ENCODE measurements at places on chromosomes 6 and 20.

DNA sequence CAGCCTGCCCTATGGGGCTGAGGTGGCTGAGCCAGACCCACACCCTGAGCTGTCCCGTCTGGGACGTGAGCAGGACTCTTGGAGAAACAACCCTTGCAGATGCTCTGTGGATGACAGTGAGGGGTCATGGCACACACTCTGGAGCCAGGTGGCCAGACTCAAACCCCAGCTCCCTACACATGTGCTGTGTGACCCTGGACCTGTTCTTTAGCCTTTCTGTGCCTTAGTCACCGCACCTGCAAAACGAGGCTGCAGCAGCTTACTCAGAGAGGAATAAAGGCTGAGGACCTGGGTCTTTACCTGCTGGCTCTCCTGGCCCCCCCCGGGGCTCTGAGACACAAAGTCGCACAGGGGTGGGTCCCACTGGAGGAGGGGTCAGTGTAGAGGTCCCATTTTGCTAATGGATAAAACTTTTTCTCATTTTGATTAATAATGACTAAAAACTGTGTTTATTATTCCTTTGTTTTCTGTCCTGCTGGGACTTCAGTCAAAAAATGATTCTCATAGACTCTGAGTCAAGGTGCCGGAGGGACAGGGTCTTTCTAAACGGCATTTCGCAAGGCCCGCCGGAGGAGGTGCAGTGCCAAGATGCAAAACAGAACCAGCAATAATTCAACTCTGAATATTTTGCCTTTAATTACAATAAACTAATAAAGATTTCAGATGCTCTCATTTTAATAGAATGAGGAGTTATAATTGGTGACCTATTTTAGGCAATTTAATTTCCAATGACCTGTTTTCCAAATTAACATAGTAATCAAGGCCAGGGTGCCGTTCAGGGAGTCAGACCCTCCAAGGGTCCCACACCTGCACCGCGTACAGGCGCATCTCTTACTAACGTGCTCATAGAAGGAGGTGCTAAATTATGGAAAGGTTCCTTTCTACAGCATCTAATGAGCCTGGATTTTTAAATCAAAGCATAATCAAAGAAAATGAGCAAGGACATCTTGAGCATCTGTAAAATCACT lies 62.4 kb downstream of the YTHDF1 start:
- no peak for DNase-seq

GRCh38 chr20:53847139-53847836 lies 223.1 kb downstream of the BCAS1 start:
- no peak for DNase-seq

GRCh38 chr6:134503585-134504281 lies 185.8 kb upstream of the SGK1 start:
- DNase-seq: no peak

DNA sequence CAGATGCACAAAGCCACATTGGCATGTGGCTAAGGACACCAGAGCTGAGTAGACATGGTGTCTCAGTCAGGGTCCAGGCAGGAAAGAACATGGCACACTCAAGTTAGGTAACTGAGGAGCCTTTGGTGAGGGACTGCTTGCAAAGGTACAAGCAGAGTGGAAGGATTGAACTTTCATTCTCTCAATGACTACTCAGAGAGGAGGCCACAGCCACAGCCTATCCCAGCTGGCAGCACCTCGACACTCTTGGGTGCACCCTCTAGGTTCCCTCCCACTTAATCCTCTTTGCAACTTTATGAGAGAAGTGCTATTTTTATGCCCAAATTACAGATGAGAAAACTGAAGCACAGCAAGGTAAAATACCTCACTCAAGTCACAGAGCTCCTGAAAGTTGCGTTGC lies 73.4 kb downstream of the ISM1 start:
- DNase-seq: no peak

GRCh38 chr6:44560458-44561059 lies 173.1 kb downstream of the CDC5L start:
- DNase-seq: no peak

GRCh38 chr20:19807191-19807945 lies 49.3 kb downstream of the RIN2 start:
- DNase-seq: no peak

- DNase-seq: no peak
Measured at GRCh38 chr20:15296422-15296821, 959.0 kb upstream of the FLRT3 start.

DNA sequence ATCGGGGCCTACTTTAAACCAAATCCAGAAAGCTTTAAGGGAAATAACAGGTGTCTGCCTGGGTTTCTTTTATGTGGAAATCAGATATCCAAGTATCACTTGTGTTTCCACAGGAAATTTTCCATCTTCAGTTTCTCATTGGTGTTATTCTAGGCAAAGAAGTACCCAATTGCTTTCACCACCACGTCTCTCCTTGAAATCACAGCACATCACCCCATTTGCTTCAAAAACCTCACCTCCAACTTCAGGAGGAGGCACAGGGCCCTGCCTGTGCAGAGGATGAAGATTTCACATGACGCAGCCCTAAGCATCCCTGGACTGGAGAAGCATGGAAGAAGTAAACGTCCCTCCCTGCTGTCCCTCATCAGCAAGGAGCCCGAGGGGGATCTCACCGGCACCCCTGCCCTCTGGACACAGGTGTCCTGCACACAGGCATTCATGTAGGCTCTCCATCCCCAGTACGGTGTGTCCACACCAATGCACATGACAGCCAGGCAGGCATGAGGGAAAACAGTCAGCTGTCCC lies 182.3 kb downstream of the TBXT start:
- DNase-seq: no peak

- DNase-seq: no peak
Measured at GRCh38 chr6:116389357-116389756, 18.6 kb downstream of the DSE start.

- DNase-seq: no peak
Measured at GRCh38 chr6:32759669-32760068, 3.7 kb downstream of the HLA-DQB2 start.

DNA sequence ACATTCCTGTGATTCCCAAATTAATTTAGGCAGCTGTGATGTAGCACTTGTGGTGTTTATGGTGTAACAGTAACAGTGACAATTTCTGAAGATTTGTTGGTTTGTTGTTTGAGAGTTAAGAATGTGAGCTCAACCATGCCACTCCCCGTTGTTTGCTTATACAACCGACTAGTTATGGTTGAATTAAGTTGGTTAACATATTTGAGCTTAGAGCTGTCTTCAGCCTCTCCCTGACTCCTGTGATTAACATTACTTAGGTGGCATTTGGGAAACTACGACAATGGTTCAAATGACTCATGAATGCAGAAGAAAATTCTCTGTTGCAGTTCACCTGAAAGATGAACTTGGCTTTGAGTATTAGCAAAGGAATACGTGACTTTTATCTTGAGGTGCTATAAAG lies 35.9 kb upstream of the PRL start:
- DNase-seq: no peak

DNA sequence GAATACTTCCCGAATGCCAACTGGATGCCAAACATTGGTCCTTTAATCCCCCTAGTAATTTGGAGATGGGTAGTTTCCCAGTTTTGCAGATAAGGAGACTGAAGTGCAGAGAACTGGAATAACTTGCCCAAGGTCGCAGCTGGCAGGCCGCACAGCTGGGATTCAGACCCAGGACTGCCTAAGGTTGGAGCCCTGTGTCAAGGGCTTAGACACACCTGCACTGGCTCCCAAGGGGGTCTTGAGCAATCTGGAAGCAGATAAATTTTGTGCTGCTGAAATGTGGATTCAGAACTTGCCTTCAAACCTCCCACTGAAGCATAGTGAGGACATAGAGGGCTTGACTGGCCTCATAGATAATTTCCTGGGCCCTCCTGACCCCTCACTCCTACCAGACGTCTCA lies 30.5 kb downstream of the FOXP4 start:
- DNase-seq: no peak

DNA sequence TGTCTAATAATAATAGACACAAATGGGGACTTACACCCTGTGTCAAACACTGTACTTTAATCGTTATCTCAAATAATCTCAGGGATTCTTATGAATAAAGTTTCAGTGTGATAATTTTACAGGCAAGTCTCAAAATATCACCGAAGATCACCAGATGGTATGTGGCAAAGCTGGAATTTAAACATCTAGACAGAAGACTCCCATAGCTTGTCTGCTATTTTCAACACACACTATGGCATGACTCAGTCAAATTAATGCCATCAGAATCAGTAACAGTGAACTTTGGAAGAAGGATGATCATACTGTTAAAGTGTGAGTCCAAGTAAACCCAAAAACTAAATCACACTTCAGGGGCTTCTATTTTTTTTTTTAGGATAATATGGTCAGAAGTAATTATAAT lies 867.6 kb upstream of the FLRT3 start:
- no peak for DNase-seq

GRCh38 chr6:2387445-2387844 lies 142.0 kb upstream of the GMDS start:
- DNase-seq: no peak

DNA sequence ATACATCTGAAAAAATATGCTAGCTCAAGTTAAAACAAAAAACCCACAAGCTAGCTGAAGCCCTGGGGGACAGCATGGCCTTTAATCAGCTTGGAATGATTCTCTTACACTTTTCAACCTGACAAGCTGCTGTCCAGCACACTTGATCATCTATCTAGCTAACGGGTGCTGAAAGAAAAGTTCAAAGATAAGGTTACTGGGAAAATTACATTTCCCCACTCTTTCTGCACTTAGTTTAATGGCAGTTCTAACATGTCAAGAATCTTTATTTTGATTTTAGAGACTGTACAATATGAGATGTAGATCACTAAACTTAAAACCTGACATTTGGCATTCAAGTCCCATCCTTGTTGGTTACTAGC lies 53.4 kb downstream of the STK4 start:
- DNase-seq: no peak

- DNase-seq: no peak
Measured at GRCh38 chr20:11850901-11851300, 66.8 kb upstream of the BTBD3 start.

DNA sequence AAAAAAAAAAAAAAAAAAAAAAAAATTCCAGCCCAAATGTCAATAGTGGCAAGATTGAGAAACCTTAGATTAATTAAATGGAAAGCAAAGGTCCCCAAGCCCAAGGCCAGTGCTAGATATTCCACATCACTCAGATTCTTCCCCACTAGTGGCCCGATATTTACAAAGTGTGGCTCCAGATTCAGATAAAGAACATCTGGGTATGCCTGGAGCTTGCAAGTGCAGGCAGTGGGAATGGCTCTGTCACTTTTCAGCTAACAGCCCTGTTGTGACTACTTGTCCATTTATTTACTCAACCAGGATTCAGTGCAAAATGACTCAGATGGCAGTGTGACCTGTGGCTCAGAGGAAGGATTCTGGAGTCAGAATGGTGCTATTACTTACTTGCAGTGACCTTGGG lies 8.2 kb upstream of the KCNB1 start:
- DNase-seq: no peak

GRCh38 chr6:148770408-148771211 lies 23.8 kb downstream of the UST start:
- no peak for DNase-seq

GRCh38 chr20:1346315-1346969 lies 17.5 kb upstream of the SDCBP2 start:
- DNase-seq: no peak

DNA sequence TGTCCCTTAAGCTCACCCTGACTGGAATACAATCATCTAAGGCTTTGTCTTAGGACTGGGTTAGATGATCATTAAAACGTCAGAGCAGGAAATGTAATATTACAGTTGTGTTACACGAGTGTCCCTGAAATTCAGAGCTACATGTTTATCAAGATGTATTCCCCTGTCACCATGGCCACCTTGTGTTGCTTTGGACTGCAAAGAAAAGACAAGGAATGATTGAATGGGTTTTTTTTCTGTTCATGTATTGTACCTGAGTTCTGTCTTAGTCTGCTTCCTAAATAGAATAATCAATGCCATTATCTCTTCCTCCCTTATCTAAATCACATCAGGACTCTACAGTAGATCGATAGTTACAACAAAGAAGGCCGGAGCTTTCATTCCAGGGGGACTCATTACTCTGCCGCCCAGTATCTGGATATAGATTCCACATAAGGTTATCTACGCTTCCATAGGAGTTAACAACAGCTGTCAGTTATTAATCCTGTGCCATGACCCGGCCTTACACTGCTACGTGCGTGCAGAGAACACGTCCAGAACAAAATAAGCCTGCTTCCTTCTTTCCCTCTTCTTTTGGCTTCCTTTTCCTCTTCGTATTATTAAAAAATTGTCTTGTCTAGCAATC lies 274.1 kb upstream of the SASH1 start:
- DNase-seq: no peak

DNA sequence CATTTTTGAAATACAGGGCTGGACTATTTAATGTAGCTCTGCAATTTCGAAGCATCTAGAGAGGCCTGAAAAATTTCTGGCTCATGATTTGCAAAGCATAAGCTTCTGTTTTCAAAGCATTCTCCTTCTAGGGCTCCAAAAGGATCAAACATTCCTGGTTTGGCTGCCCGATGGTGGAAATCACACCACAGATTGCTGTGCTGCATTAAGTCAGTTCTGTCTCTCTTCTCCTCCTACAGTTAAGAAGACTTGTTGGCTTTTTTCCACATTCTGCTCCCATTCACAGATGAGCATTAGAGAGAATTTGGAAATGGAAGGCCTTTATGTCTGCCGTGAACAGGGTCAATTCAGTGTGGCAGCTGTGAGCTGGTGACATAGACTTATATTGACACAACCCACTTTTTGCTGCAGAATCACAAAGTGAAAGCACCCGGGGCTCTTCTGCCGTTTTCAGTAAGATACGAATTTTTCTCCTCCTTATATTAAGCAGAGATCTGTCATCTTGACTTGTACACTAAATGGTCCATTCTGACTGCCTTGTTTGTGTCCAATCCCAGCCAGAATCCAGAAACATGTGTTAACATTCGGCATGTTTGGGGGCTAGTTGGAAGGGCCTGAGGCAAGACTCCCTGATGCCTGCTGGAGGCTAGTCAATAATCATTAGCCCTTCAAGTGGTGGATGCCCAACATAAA lies 330.8 kb upstream of the DEFB112 start:
- no peak for DNase-seq

DNA sequence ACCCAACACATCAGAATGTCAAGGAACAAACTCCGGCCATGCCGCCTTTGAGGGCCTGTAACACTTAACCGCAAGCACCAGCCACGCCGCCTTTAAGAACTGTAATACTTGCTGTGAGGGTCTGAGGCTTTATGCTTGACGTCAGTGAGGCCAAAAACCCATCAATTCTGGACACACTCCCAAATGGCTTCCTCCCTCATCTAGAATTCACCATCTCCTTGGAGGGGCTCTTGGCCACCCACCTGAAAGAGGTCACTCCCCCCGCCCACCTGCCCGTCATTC lies 10.4 kb upstream of the PXDC1 start:
- DNase-seq: no peak

DNA sequence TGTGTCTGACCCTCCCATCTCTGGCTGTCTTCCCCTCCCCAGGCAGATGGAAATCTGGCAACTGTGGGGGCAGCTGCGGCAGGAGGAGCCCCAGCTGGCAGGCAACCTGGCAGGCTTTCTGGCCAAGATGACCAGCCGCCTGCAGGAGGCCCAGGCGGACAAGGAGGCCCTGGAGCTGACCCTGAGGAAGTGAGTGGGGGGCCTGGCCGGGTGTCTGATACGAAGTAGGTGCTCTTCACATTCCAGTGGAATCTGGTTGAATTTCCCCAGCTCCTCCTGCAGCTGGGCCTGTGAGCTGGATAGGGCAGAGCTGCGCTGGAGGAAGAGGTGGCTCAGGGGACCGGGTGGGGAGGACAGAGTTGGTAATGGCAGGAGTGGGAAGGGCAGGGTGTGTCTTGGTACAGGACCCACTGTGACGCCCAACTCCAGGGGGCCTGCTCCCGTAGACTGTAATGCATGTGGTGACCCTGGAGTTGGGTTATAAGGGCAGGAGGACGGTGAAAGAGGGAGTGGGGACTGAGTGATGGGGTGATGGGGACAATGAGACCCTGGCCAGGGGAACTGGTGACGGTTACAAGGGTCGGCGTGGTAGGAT lies 19.7 kb downstream of the RAB44 start:
- DNase-seq: no peak
